IPS DF 6.9 (cell line): ENCODE measurements at places on chromosomes 3 and 15.

GRCh38 chr3:151227807-151228665 is 25.0 kb upstream of the GPR171 start:
- peak; percentile 60 for DNase-seq

- no peak for DNase-seq
Measured at GRCh38 chr3:173644086-173645082, 246.8 kb downstream of the NLGN1 start.

DNA sequence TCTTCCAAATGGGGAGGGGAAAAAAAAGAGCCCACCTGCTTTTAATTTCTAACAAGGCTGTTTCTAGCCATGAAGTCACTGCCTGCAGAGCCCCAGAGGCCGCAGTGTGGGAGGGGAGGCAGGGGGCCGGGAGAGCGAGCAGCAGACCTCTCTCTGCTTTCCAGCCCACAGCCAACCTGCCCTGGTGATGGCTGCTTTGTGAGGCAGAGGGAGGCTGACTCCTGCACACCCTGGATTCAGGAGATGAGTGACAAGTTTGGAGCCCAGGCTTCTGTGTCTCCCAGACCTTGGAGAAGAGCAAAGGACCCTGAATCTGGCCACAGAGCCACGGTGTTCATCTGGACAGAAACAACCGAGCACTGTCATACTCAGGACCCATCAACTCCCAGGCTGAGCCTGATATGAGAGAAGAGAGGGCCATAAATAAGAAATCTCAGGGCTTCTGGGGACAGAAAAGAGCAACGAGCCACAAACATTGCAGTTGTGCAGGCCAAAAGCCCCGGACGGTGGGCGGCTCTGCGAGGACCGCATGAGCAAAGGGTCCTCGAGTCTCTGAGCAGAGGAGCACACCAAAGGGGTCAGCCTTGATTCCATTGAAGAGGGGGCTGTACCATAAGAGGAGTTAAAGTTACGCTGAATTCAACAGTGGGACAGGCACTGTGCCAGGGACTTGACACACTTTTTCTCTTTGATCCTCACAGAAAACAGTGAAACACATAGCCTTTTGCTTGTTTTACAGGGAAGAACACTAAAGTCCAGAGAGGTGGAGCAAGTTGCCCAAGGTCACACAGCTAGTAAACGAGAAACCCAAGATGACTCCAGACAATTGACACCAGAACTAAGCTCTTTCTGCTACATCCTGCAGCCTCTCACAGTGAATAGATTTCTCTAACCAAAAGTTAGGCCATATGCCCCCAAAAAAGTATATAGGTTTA is 97.2 kb downstream of the SEMA5B start:
- DNase-seq, result no peak

DNA sequence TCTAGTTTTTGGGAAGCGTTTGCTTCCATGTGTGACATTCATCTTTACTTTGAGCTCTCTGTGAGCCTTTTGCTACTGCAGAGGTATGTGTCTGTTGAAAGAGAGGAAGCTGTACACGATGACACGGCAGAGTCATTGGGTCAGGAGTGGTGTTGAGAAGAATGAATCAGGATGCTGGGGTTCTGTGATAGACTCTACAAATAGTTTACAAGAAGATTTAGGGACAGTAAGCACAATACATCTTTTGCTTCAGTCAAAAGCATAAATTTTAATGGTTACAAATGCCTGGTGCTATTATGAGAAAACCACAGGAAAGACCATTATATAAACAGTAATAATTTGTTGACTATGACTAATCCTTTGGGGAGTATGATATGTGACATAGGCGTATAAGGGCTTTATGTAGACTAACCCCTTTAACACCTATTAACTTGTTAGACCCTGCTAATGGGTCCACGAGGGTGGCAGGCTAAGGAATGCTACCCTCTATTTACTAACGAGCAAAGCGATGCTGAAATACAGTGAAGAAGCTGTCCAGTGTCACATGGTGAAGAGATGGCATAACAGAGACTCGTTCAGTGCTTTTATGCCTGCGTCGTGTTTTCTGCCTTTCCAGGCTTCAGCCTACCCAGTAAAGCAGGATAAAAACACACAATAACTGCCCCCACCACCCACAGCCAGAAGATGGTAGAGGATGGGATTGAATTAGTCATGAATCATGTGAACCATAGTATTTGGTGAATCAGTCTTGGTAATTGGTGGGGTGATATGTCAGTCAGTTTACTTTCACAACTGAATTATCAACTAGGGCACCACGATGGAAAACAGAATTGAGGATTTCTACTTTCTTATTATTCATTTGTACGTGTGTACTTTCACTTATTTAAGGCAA is 118.8 kb downstream of the LPP start:
- DNase-seq, result no peak

DNA sequence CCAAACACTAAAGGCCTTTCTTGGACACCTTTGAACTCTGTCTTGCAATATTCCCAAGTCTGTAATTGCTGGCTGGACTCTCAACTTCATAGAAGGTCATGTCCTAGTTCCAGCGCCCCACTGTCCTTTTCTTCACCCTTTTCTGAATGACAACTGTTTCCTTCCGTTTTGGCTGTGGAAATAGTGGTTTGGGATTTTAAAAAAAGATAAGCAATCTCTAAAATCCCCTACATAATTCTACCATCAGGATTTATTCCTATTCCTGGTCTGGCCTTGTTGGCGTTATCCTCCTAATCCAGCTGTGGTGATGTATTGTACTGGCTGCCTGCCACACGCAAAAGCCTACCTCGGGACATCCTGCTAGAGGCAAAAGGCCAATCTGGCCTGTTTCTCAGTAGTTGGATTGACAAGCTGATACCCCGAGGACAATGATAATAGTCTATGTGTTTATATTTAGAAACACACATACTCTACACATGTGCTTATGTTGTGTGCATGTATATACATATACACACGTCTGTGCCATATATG is 440.3 kb upstream of the DPH6 start:
- DNase-seq, result no peak

GRCh38 chr3:171615686-171616085 is 155.5 kb upstream of the TNIK start:
- DNase-seq, result no peak

DNA sequence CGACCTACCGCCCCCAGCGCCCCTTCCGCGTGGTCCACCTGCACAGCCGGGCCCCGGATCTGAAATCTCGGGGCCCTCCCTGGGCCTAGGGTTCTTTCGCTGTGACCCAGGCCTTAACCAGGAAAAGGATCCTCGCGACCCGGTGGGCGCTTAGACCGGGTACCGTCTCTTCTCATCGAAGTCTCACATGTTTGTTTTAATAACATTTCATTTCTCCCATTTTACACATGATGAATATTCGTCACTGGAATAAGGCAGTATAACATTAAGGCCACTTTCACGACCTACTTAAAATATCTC is 277 bp upstream of the DALRD3 start:
- DNase-seq, result no peak

GRCh38 chr3:12886736-12887135 is 45.4 kb upstream of the RPL32 start:
- DNase-seq, result no peak

DNA sequence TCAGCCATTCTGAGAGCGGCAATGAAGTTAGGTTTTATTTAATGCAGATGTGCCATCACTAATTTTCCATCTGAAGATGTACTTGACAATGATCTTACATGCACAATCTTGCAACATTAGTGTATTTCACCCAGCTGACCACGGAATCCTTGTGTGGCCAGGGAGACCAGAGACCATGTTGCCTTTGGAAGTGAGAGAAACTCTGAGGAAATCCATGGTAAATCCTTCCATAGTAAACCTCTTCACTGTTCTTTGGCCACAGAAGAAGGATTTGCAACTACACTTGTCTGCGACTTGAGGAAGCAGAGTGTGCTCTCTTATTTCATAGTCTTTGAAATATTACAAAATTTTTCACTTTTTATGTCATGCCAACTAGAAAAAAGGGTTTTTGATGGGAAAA is 128.4 kb upstream of the IGSF10 start:
- no peak for DNase-seq
